Small intestine (tissue), 16 donors: ENCODE measurements at places on chromosomes 7 and 10.

DNA sequence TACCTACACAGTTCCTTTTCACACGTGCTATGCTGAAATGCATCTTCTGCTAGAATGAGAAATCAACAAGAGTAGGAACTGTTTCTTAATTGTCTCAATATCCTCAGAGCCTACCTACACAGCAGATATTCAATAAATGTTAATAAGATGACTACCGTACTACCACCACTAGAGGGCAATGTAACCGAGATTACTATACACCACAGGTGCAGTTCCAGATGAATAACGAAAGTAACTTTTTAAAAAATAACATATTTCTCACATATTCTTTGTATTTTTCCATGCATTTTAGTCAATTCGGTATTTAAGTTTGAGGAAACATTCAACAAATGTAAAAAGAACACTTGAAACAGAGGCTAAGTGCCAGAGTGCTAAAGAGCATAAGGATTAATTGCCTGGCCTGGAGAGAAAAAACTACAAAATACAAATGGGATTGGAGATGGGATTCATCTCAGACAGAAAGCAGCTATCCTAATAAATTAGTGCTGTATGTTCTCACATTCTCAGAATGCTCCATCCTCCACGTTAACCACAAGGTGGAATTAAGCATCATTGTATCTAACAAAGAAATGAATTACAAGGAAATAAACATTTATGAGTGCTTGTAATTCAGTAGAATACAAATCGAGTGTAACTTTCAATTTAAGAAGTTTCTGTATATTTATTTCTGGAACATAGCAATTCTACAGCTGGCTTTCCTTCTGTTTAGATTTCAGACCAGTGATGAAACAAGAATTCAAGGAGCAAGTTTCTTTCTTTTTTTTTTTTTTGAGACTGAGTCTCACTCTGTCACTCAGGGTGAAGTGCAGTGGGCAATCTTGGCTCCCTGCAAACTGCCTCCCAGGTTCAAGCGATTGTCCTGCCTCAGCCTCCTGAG is 20.3 kb upstream of the HECTD2 start:
- peak; percentile 81 for DNase-seq

GRCh38 chr7:75916259-75916658 is 1.3 kb downstream of the POR start:
- no peak for DNase-seq

DNA sequence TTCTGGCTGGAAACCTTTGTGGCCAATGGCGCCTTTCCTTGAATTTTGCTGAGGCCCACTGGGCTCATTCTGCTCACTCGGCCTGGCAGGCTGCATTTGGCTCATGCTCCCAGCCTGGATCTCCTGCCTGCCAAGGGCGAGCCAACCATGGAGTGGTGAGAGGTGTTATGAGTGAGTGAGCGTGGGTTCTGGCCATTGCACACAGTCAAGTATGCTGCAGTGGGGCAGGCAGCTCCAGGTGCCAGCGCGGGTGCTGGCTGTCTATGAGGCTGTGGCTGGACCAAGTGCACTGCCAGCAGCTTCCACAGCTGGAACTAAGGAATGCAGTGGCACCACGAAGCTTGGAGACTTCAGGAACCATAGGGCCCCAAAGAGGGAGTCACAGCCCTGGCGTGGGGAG is 42.2 kb upstream of the TUBB8 start:
- DNase-seq, result no peak

DNA sequence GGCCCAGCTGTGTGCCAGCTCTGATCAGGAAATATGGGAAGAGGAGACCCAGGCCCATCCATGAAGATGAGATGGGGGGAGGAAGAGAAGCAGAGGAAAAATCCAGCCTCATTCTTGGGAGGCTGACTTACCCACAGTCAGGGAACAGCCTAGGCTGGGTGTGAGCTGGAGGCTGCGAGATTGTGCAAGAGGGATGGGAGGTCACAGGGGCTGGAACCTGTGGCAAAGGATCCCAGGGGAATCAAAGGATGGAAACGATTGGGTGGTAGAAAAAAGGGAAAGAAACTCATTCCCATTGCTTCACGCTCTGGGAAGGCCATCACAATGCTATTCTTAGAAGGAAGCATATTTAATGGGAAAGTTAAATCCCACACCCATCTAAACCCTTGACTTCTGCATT is 26.7 kb upstream of the CRHR2 start:
- no peak for DNase-seq

GRCh38 chr7:75663302-75663907 is 75.3 kb downstream of the HIP1 start:
- no peak for DNase-seq

GRCh38 chr7:45394117-45394708 is 180.0 kb upstream of the ADCY1 start:
- DNase-seq, result no peak

DNA sequence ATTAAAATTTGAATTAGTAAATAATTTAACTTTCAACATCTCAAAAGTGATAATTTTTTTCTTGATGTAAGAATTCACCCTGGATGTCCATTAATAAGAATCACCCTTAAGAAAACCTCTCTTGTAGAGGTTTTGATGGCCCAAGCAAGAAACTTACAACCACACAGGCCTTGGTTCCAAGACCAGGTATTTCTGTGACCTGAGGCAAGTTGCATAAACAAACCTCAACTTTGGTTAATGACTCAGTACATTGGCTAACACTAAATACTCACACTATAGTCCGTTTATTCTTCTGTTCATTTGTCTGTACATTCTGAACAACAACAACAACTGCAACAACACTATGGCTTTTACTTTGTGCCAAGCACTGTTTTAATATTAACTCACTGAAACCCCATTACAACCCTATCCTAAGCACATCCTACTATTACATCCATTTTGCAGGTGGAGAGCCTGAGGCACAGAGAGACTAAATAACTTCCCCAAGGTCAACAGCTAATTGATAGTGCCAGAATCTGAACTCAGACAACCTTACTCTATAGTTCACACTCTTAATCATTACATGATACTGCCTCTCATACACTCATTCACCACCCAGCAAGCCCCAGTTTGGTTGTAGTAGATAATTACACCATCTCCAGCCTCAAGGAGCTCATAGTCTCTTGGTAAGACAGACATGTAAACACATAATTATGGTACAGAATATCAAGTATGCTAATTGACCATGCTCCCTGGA is 6.6 kb downstream of the ANK3 start:
- no peak for DNase-seq

DNA sequence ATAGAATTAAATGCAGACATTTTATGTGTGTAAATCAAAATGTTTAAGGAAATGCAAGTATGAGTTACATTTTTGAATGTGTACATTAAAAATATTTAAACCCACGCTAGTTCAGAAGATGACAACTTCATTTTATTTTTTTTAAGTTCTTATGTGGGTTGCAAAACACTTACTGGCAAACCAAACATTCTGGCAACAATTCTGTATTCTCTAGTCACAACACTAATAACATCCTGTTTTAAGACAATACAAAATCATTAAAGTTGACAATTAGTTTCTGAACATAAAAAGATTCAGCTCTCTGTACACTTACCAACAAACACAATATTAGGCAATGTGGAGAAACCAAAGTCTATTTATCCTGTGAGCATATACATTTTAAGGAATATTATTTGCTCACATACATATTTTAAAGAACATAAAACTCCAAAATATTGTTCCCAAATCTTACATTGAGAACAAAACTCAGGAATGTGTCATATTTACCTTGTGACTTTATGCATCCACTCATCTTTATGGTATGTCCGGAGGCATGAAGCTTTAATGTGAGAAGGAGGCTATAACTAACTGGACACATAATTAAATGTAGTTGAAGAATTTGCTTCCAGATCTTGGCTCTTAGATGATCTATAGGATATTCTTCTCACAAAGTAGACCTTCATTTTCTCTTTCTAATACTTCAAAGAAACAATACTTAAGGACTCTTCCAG is 134.7 kb downstream of the DGKB start:
- no peak for DNase-seq
